Globus pallidus (tissue), 1 donor: ENCODE measurements at places on chromosomes 11 and 22.

GRCh38 chr11:68857037-68857586 is 15.4 kb upstream of the CPT1A start:
- DNase-seq = no peak

GRCh38 chr11:10528121-10528520 is 12.9 kb downstream of the RNF141 start:
- no peak for DNase-seq

- no peak for DNase-seq
Measured at GRCh38 chr11:10032935-10033334, 261.1 kb downstream of the SBF2 start.

DNA sequence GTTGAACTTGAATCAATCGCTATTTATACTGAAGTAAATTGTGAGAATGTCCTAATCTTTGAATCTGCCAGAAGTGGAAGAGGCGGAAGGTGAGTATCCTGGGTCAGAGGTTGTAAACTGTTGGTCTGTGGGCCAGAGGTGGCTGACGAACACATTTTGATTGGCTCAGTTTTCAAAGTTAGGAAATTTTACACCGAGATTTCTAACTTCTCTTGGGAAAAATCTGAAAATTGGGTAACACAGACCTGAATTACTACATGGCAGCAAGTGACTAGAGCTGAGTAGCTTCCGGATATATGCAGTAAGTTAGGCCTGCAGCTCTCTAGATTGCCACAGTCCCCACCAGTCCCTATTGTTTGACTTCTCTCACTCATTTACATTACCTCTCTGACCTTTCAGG is 56.8 kb upstream of the ALKBH3 start:
- no peak for DNase-seq

GRCh38 chr22:47940211-47940610 is 1177.8 kb downstream of the TBC1D22A start:
- DNase-seq = no peak

GRCh38 chr11:84021291-84021690 is 735.1 kb upstream of the CCDC90B start:
- DNase-seq = no peak

- no peak for DNase-seq
Measured at GRCh38 chr11:83815736-83816135, 529.6 kb upstream of the CCDC90B start.

DNA sequence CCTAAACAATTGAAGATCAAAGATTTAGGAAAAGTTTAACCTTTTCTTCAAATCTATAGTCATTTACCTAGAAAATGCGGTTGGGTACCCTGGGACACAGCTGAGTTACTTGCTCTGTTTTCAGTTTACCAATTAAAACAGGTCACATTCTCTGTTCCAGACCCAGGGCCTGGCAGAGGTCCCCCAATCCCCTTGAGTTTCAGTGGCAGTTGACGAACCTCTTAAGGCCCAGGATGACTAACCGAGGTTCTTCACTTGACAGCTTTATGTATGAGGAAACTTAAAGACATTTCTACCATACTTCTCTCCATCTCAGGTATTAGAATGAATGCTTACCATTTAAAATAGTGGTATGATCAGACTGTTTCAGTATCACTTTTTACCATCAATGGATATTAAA is 16.3 kb downstream of the LDHAL6A start:
- DNase-seq = no peak

GRCh38 chr11:43930868-43931716 is 11.3 kb upstream of the C11orf96 start:
- DNase-seq = no peak

DNA sequence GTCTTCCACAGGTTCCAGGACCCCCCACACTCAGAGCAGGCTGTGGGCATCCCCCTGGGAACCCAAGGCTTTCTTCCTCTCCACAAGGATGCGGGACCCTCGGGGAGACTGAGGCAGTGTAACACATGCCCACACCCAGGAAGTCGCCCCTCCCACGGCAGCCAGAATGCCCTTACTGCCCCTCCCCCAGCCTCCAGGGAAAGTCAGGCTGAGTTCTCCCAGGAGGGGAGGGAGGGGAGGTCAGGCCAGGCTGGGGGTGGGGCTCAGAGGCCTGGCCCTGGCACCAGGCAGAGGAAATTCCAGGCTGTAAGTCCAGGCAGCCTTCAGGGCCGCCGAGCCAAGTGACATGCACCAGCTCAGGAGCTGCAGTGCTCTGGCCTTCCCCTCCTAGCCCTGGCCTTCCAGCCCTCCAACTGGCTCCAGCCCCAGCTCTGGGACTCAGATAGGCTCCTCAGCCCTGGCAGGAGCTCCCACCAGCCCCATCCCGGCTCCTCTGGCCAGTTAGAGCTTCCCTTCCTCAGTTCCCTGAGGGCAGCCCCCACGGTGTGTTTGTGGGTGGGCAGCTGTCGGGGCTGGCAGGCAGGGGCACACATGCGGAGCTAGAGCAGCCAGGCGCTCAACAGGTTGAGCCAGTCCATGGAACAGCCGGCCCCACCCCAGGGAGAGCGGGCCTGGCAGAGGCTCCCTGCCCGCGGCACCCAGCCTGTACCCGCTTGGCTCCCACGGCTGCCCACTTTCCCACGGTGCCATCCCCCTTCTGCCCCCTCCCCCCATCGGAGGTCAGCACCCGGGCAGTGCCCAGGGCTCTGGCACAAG is 3.6 kb downstream of the BCL9L start:
- no peak for DNase-seq

GRCh38 chr11:130237282-130238006 is 77.3 kb downstream of the ZBTB44 start:
- DNase-seq = no peak

GRCh38 chr11:1830004-1830321 is 4.8 kb upstream of the SYT8 start:
- DNase-seq = no peak

GRCh38 chr22:24954114-24954463 is 1.6 kb downstream of the KIAA1671 start:
- DNase-seq = no peak

- DNase-seq = no peak
Measured at GRCh38 chr11:79768343-79768742, 327.5 kb upstream of the TENM4 start.

GRCh38 chr11:1448882-1449281 is 37.7 kb downstream of the MOB2 start:
- DNase-seq = no peak

DNA sequence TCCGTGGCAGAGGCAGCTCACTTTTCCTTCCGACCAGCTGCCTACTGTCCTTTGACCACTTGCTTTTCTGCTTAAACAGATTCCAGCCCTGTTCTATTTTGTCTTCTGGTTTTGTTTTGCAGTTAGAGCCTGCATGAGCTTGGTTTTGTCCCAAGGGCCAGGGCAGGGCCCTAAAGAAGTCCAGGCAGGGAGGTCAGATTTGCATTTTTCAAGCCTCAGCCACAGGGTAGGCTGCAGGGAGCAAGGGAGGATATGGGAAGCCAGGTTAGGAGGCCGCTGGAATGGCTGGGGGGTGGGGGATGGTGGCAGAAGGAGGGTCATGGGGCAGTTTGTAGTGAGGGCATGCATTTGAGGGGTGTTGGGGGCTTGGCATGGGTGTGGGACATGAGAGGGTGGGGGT is 23.1 kb downstream of the FADD start:
- DNase-seq = no peak

- no peak for DNase-seq
Measured at GRCh38 chr11:34870548-34871196, 45.5 kb downstream of the APIP start.

GRCh38 chr11:33490842-33491370 is 209.7 kb downstream of the C11orf91 start:
- DNase-seq = no peak

- no peak for DNase-seq
Measured at GRCh38 chr11:14809466-14809865, 82.6 kb downstream of the CYP2R1 start.

DNA sequence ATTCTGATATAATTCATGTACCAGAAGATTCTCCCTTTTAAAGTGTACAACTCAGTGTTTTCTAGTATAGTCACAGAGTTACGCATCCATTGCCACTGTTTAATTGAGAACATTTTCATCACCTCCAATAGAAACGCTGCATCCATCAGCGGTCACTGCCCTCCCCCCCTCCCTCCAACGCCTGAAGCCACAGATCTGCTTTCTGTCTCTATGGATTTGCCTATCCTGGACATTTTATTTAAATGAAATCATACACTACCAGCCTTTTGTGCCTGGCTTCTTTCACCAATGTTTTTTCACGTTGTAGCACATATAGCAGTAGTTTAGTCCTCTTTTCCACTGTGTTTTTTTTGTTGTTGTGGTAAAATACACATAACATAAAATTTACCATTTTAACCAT is 22.8 kb downstream of the TCP11L1 start:
- no peak for DNase-seq

DNA sequence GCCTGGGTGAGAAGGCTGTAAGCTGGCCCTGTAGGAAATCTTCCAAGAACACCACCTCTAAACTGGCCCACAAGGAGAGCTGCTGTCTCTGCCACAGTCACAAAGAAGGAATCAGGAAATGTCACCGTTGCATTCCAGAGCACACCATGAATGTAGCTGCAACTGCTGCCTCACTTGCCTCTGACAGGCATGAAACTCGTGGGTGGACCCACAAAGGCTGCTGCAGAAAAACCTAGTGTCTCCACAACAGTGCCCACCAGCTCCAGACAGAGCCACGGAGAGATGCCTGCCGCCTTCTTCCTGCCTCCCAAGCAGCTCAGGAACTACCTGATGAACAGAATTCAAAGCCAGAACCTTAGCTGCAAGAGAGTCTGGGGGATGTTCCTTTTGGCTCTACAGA is 10.5 kb downstream of the DNAJB13 start:
- DNase-seq = no peak

- DNase-seq = no peak
Measured at GRCh38 chr11:3854660-3854976, 846 bp upstream of the STIM1 start.

- peak; percentile 63 for DNase-seq
Measured at GRCh38 chr11:74672956-74673692, 58.1 kb downstream of the CHRDL2 start.

GRCh38 chr11:118462178-118462577 is 25.9 kb downstream of the KMT2A start:
- DNase-seq = peak; percentile 37

- DNase-seq = no peak
Measured at GRCh38 chr11:16678466-16679116, 59.9 kb upstream of the C11orf58 start.
